Prostate gland (tissue), 2 donors: ENCODE measurements at places on chromosomes 1 and 21.

DNA sequence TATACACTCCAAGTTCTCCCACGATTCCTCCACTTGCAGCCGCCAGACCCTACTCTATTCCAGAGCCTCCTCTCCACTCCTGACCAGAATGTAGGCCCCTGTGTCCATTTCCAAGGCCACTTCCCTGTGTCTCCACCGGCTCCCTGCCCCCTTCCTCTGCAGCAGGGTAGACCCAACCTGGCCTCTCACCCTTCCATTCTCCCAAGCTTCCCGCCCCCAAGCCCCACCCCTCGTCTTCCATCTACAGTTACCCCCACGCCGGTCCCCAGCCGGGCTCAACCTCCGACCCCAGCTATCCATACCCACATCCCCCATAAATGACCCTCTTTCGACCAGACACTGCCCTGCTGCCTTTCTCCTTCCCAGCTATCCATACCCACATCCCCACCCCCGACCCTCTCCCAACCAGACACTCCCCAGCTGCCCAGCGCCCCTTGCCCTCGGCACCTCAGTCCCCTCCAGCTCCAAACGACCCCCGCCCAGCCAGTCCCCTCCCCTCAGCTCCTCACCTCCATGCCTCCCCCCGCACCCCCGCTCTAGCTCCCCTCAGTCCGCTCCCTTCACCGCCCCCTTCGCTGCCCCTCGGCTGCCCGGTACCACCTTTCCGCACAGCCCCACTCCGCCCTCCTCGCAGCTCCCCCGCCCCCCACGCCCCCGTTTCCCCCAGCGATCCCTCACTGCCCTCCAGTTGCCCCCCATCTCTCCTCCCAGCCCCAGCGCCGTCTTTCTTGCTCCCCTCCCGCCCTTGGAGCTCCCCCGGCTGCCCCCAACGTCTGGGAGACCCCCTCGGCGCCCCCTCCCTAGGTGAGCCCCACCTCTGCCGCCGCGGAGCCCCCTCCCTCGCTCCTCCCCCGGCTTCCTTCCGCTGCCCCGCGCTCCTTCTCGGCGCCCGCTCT, 670 bp downstream of the RAB3B start:
- no peak for DNase-seq

DNA sequence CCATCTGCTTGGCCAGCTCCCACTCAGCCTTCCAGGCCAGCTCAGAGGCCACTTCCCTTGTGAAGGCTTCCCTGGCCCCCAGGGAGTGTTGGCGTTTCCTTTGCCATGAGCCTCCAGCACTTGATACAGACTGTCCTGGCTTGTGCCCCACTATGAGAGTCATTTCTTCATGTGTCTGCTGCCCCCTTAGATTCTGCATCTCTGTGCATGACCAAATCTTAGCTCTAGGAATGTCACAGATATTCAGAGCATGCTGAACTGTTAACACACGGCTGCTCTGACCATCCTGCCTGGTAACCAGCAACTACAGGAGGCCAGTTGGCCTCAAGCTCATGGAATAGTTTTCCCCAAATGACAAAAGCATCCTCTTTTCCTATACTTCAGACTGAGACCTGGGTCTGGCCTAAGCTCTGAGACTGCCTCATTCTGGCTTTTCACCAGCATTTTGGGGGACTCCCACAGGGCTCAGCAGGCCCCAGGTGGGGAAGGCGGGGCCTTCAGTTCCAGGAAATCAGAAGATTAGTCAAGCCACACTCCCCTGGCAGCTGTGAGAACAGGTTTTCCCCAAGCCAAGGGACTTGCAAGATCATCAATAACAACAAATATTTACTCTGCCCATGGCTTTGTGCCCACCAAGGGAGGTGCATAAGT, 182.6 kb upstream of the EDN2 start:
- peak; percentile 73 for DNase-seq

- DNase-seq: no peak
These were observed 179.0 kb downstream of the PTPRU start for GRCh38 chr1:29415156-29415830.

GRCh38 chr1:154316704-154317103, 4.2 kb upstream of the AQP10 start:
- DNase-seq: no peak

- no peak for DNase-seq
These were observed 31.6 kb downstream of the PTGS2 start for GRCh38 chr1:186648613-186649012.

DNA sequence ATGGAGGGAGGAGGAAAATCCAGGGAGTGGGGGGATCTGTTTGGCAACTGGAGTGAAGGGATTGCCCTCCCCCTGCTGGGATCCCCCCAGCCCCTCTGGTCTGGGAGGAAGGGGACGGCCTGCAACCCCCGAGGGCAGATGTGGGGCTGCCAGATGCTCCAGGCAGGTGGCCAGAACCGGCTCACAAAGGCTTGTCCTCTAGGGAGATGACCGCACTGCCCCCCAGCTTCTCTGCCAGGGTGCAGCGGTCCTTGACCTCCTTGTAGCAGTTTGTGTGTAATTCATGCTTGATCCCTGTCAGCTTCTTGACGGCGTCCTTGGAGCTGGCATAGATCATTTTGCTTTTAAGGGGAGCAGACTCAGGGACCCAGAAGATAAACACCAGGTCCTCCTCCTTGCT, 69.2 kb downstream of the ROR1 start:
- DNase-seq: no peak

DNA sequence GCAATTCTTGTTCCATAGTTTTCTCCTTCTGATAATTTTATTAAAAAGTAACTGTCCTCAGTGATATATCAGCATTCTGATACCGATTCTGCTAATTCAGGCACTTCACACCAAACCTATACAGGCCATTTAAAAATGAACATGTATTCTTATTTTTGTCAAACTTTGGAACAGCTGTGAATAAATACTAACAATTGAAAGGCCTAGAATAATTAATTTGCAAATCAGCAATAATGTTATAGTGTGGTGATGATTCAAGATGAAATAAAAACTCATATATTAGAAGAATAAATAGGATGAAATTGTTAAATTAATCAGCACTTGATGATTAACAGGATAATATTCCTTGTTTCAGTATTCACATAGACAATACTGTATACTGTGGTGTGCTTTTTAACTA, 9.9 kb downstream of the CDKN2C start:
- DNase-seq: no peak

DNA sequence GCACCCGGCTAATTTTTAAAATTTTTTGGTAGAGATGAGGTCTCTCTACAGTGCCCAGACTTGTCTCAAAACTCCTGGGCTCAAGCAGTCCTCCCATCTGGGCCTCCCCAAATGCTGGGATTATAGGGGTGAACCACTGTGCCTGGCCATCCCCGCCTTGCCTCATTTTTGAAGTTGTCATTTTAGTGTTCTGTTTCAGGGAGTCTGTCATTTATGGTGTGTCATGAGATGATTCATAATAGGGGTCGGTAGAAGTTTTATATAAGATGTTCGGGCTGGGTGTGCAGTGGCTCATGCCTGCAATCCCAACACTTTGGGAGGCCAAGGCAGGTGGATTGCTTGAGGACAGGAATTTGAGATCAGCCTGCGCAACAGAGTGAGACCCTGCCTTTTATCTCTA, 8.5 kb downstream of the PRCC start:
- DNase-seq: no peak

- peak; percentile 79 for DNase-seq
These were observed 1.4 kb upstream of the SSBP3 start for GRCh38 chr1:54407404-54408146.

GRCh38 chr1:219391297-219391696, 217.6 kb downstream of the LYPLAL1 start:
- no peak for DNase-seq

DNA sequence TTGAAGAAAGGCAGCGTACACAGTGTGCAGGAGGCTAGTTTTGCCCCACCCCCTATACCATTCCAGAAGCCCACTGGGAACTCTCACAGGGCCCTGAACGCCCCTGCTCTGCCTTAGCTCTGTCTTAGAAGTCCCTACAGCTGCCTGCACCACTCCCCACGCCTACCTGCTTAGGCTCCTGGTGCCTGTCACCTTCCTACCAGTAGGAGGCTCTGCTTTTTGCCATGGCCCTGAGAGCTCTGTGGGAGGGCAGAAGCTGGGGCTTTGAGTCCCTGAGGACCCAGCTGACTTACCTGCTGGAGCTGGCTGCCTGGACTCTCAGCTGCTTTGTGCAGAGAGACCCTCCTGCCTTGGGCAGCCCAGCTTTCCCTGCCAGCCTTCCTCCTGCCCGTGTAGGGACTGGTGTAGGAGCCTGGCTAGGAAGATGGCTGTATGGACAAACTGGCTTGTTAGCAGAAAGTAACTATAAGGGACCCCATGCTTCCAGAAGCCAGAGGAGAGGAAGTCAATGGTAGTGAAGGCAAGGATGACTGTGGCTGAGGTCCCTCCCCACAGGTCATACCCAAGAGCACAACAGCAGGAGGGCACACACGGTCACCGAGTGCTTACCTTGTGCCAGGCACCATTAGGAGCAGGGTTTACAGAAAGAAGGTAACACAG, 9.8 kb upstream of the CELSR2 start:
- DNase-seq: no peak

DNA sequence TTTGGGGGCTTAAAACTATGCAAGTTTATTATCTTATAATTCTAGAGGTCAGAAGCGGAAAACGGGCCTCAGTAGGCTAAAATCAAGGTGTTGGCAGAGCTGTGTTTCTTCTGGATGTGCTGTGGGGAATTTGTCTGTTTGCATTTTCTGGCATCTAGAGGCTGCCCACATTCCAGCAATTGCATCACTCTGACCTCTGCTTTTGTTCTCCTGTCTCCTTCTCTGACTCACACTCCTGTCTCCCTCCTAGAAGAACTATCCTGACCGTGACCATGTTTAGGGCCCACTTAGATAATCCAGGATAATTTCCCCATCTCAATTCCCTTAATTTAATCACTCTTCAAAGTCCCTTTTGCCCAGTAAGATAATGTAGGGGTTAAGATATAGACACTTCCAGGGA, 127.4 kb upstream of the DEPDC1 start:
- no peak for DNase-seq

DNA sequence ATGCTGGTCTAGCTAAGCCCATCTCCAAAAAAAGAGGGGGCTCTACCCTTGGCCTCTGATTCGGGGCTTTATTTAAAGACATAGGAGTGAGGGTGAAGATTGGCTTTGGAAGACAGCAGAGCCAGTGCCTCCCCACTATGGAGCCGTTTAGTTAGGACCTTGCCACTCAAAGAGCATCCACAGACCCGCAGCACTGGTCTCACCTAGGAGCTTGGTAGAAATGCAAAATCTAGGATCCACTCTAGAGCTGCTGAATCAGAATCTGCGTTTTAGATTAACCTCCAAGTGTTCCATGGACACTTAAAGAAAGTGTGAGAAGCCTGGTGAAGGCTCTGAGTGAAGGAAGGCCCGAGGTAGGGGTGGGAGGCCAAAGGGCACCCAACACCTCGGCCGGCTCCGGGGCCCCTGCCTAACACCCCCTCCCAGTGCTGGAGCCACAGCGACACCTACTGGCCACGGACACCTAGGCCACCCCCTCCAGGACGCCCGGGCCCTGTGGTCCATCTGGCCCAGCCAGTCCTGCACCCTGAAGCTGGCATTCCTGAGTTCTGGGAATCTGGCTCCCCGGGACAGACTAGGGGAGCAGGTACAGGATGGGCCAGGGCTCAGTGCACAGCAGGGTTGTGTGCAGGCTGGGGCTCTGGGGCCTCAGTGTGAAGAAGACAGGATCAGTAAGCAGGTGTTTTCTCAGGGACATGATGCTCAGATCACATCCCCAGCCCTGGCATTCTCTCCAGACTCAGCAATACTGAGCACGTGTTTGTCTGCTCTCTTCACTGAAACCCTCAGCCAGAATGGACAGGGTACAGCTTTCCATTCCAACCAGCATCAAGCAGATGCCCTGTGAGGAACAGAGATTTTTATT, 79.2 kb downstream of the TMEM53 start:
- DNase-seq: peak; percentile 69

GRCh38 chr21:27171707-27172106, 204.8 kb upstream of the ADAMTS5 start:
- DNase-seq: no peak

DNA sequence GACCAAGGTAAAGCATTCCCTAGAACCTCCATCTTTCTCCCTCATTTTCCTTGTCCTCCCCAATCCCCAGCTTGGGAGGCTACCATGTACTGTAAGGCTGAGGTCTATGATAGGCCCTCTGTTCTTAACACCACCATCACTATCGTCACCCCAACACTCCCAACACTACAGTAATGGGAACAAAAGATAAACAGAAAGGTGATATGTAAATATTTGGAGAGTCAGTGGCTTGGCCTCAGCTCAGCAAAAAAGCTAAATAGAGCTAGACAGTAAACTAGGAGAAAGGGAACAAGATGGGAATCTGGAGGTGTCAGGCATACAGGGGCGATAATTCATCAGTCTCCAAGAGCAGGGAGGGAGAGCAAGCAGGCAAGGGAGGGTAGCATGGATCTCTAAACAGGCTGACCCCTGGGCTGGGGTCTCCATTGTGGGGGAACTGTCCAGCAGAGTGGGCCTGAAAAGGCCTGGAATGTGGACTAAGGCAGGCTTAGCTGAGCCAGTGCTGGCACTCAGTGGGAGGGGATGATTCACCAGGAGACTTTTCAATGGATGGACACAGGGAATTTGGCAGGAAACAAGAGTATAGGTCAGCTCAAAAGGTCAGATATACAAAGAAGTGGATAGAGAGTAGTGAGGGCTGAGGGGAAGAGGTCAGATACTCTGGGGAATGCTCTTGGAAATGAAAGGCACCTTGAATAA, 6.7 kb downstream of the WNT2B start:
- no peak for DNase-seq

DNA sequence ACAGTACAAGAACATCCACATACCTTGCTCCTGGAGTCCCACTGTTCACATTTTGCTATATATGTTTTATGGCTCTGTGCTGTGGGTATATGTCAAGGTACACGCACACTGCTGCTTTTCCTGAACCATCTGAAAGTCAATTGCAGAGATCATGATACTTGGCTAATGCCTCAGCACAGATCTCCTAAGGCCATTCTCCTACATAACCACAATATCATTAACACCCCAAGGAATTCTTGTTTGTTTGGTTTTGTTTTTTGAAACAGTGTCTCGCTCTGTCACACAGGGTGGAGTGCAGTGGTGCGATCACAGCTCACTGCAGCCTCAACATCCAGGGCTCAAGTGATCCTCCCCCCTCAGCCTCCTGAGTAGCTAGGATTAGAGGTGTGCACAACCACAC, 16.0 kb downstream of the CTNNBIP1 start:
- no peak for DNase-seq

- no peak for DNase-seq
These were observed 11.4 kb downstream of the PLA2G5 start for GRCh38 chr1:20081353-20081810.

DNA sequence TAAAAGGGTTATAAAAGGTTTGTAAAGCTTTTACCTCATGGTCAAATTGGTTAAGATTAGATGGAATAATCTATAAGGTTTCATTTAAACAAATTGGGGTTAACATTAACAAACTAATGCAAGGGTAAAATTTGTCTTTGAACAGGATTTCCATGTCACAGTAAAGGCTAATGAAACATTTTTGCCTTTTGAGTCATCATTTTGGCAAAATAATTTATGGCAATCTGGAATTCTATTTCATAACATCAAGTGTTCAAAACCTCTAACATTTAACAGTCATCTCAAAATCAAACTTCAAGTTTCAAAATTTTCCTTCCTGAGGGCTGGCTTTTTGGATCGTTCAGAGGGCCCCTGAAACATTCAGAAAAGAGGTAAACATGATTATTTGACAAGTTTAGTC, 6.6 kb upstream of the CD46 start:
- DNase-seq: no peak

GRCh38 chr1:44268054-44268453, 54.8 kb downstream of the DMAP1 start:
- DNase-seq: no peak
